Stimulated activated CD4-positive, alpha-beta T cell treated with anti-CD3 and anti-CD28 coated beads, Interleukin-1b, Interleukin-23, amount 100 ng/mL, for 1 hour (primary cell): ENCODE measurements at places on chromosomes 2 and 18.

- DNase-seq = no peak
Observed at GRCh38 chr18:80042785-80043184, 8.6 kb downstream of the RBFA start.

GRCh38 chr2:238265605-238266004, 22.8 kb downstream of the PER2 start:
- DNase-seq = no peak

DNA sequence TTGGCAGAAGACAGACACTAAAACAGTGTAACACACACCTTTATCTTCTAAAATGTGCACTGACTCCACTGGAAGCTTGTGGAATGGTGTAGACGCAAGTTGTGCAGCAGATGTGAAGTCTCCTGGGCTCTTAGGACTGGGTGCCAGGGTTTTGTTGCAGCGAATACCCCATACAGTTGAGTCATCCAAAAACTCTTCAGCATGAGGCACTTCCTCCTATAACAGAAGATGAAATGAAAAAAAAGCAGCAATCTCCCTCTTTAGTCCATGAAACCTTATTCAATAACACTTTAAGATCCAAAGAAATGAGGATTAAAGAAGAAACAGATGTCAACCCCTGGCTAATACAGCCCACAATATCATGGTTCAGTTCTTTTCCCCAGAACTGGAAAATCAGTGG, 22.2 kb downstream of the BUB1 start:
- DNase-seq = no peak

DNA sequence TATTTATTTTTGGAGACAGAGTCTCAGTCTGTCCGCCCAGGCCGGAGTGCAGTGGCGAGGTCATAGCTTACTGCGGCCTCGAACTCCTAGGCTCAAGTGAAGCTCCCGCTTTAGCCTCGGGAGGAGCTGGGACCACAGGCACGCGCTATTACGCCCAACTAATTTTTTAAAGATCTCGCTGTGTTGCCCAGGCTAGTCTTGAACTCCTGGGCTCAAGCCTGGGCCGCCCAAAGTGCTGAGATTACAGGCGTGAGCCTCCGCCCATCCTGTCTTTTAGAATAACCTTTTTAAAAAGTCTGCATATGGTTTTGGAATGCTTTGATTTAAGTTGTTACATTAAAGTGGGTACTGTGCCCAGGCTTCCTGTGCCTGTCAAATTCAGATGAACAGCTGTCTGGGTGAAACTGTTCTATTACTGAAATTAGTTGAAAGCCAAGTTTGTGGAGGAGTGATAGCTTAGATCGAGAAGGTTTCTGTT, 944 bp downstream of the RAB3GAP1 start:
- no peak for DNase-seq

DNA sequence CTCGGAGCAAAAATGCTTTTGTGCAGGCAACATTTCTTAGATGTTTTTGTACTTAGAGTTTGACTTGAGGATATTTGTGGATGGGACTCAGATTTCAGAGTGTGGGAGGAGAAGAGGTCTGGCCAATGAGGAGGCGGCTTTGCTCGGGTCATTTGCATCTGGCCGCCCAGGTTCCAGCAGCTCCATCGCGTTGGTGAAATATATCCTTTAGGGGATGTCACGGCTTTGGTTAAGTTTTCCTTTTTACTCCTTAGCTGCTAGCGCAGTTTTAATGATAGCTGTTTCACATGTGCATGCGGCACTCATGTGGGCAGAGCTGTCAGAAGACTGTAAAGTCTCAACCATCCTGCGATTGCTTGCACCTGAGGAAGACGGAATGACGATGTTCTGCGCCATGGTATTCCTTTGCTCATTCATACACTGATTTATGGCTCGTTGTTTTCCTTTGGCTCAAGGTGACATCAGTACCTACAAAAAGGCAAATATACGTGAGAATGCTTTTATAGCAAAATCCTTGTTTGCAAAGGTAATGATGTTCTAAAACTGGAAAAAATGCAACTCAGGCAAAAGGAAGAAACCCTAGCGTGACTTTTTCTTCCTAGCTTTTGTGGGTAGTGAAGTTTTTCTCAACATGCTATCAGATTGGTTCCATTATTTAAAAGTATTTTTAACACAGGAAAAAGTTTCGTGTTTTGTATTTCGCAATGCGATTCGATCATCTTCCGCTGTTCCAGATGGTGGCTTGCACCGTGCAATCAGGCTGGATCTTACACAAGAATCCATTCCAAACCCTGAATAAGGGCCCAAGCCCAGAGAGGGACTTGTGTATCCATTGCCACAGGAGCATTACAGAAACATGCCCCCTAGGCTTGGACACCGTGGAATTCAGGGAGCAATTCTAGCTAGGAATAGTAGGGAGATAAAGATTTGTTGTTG, 70.5 kb upstream of the ZNF516 start:
- DNase-seq = no peak

DNA sequence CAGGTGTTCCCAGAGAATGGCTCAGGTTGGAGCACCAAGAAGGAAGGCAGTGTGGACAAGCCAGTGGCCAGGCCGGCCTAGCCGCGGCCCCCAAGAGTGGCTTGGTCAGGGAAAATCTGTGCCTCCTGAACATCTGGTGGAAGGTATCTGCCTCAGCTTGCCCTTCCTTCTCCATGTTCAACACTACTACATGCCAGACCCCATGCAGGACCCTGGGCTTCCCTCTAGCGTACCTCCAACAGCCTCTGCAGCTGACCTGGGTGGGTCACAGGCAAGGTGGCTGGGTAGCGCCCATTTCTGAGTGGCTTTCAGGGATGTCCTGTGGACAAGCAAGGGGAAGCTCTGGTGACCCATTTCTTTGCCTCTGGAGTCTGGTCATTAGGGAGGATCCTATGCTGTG, 7.7 kb downstream of the WNT10A start:
- DNase-seq = no peak

GRCh38 chr2:74385396-74385795, 5.3 kb upstream of the DCTN1 start:
- no peak for DNase-seq

DNA sequence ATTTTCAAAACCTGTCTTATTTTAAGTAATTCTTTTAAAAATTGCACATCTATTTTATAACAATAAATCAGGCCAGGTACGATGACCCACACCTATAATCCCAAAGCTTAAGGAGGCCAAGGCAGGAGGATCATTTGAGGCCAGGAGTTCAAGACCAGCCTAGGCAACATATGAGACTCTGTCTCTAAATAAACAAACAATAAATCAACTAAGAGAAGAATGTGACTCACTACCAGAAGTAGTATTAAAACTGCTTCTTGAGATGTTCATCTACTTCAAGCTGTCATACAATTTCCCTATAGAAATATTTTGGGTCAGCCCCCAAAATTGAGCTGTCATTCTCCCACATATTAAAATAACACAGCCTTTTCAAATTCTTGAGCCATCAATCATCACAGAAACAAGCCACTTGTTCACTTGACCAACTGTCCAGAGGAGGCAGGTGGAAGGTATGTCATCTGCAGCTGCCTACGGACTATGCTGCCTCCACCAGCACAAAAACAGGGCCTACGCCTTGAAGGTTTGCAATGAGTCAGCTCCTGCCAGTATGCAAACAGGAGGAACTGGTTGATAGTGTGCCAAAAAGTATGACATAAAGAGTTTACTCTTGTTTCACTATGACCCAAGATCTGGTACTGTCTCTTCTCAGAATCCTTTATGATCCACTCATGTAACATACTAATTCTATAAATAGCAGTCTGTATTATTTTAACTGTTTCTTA, 33.6 kb downstream of the KIDINS220 start:
- no peak for DNase-seq

- no peak for DNase-seq
Observed at GRCh38 chr18:32275221-32275620, 85.4 kb downstream of the MEP1B start.

DNA sequence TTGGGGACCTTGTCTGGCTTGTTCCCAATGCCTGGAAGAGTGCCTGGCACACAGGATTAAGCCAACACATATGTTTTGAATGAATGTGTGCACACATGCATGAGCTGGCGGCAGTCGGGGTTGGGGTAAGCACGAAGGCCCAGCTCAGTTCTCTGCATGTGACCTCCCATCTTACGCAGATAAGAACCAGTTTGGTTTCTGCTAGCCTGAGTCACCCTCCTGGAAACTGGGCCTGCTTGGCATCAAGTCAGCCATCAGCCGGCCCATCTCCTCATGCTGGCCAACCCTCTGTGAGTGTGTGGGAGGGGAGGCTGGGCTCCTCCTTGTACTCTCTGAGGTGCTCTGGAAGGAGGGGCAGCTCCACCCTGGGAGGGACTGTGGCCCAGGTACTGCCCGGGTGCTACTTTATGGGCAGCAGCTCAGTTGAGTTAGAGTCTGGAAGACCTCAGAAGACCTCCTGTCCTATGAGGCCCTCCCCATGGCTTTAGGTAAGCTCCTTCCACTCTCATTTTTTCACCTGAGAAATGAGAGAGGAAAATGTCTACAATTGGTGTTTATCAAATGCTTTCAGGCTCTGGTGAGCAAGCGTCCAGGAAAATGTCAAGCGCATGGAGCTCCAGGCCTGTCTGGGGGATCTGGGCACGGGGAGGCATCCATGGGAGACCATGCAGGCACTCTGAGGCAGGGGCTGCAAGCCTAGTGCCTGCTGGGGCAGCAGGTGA, 9.7 kb upstream of the IL1RN start:
- no peak for DNase-seq

DNA sequence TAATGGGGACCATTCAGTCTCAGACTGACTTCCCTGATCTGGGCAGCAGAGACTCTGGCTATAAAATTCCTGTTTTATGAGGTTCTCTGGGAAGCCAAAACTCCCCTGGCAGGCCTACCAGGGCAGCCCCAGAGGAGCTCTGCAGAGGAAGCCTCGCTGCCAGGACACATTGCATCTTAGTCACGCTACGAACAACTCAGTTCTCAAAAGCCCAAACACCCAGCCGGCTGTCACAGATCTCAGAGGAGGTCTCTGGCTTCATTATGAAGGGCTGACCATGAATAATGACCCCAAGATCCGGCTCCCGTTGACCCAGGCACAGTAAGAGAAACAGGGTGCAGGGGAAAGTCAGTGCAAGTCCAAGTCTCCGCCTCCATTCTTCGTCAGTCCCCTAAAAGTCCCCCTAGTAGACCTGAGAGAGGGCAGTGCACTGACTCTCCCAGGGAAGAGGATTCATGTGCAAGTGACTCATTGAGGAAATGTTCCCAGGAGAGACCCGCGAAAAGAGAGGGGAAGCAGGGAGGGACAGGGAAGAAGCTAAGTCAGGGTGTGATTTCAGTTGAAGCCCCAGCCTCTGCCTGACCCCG, 212.3 kb downstream of the CYP26B1 start:
- no peak for DNase-seq

DNA sequence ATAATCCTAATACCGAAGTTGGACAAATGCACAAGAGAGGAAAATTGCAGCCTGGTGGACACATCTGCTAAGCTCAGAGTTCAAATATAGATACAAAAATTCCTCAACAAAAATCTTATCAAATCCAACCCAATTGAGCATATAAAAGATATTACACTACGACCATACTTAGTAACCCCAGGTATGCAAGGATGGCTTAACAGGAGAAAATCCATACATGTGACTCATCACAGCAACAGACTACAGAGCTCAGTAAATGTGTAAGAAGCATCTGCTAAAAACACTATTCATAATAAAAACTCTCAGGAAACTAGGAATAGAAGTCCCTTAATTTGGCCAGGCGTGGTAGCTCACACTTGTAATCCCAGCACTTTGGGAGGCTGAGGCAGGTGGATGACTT, 28.3 kb downstream of the HS6ST1 start:
- DNase-seq = no peak

DNA sequence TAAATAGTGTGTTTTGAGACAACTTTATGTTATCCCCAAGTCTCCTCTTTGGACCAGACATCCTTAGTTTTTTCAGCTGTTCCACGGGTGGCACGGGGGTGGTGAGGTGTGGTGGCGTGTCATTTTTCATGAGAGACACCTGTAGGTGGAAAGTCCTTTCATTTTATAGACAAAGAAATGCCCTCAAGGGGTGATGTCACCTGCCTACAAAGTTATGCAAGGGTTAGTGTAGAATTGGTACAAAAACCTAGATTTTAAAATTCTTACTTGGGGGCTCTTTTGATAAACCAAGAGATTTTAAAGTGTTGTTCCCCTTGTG, 15.3 kb downstream of the CTDP1 start:
- no peak for DNase-seq

GRCh38 chr2:70094978-70095719, 7.9 kb downstream of the PCBP1 start:
- no peak for DNase-seq

- DNase-seq = no peak
Observed at GRCh38 chr2:101823859-101824258, 126.4 kb downstream of the MAP4K4 start.

GRCh38 chr18:32707586-32707985, 65.2 kb downstream of the KLHL14 start:
- DNase-seq = no peak

- DNase-seq = no peak
Observed at GRCh38 chr18:8176109-8176508, 433.1 kb upstream of the RAB12 start.

GRCh38 chr18:36516726-36517125, 219.2 kb downstream of the FHOD3 start:
- no peak for DNase-seq

GRCh38 chr18:50190926-50191325, 4.0 kb downstream of the MYO5B start:
- no peak for DNase-seq

DNA sequence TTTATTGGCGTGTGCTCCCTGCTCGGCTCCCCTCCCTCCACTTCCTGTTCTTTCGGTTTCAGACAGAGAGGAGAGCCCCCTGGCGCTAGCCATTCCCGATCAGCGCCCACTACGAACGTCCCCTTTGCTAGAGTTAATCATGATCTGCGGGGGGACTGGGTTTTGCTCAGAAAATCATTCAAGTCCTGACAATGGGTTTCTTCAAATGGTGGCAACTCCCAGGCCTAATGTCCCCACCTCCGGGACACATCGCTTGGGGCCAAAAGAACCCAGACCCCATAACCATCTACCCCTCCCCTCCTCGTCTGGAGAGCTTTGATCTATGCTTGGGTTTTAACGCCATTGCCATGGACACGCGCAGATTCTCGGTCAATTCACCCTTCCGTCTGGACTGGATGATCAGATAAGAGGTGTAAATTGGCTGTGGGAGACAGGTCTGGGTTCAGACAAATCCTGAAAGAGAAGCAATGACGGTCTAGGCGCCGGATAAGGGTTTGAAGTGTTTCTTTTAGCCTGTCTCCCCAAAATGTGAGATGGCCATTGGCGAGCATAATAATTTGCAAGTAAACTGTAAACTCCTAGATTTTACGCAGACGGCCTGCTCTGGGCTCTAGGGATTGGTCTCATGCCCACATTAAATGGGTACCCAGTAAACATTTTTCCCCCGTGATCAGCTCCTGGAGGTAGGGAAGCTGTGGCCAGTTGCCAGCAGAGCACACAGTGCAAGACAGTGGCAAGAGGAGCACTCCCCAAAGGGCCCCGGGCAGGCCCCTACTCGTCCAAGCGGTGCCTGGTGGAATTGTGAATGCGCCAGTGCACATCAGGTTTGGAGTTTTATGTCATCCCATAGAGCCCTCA, 4.7 kb downstream of the NRP2 start:
- DNase-seq = no peak

- DNase-seq = no peak
Observed at GRCh38 chr2:23788100-23788499, 138.8 kb downstream of the ATAD2B start.

- DNase-seq = no peak
Observed at GRCh38 chr2:230661072-230661957, 51.3 kb upstream of the CAB39 start.
